ENCODE measurements at places on chromosomes 5 and 9. TPM values are rescaled to one million over a fixed set of nuclear protein-coding genes. Genes with fewer than 3 reads are reported as not detected.
A peak's percentile ranks its signal among the peaks of the same experiment; 100 is the strongest.

DNA sequence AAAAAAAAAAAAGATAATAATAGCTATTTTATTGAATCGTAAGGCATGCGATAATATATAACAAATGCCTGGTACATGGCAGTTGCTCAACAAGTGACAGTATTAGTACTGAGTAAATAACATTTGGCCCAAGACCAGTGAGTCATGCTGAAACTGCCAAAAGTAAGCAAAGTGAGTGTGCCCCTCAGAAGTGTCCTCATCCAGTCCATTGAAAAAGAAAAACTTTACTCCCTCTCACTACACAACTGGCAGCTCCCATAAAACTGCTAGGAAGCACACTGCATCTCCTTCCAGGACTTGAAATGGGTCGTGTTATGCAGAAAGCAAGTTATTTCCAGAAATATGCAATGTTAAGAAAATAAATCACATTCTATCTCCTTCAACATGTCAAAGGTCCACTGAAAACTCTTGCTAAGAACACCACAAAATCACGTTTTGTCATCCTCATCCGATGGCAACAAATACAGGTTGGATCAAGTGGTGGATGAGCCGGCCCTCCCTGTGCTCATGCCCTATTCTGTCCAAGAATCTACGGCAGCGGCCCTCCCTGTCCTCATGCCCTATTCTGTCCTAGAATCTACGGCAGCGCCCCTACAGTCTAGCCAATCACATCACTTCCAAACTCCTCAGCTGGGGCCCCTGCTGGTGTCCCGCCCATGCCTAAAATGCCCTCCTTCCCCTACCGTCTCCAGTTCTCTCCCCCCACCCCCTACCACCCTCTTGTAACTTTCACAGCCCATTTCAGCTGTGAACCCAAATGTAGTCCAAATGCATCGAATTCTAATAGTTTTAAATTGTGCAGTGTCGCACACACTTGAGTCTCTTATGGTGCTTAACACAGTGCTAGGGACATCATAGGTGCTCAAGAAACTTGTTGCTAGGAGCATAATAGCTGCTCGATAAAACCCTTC is 12.5 kb downstream of the PTCH1 start:
- H3K4me3 ChIP-seq: 0 out of 2 replicates have a peak overlapping the region, but pooled peaks have one; percentile 93
- H3K36me3 ChIP-seq: no peaks in the 10 kb centered on the region
- no peaks in the 10 kb centered on the region for H3K27me3 ChIP-seq
- peaks cover 39% of the 10 kb centered on the region for H3K4me1 ChIP-seq
- peak overlapping the region; percentile 39 for H3K27ac ChIP-seq

DNA sequence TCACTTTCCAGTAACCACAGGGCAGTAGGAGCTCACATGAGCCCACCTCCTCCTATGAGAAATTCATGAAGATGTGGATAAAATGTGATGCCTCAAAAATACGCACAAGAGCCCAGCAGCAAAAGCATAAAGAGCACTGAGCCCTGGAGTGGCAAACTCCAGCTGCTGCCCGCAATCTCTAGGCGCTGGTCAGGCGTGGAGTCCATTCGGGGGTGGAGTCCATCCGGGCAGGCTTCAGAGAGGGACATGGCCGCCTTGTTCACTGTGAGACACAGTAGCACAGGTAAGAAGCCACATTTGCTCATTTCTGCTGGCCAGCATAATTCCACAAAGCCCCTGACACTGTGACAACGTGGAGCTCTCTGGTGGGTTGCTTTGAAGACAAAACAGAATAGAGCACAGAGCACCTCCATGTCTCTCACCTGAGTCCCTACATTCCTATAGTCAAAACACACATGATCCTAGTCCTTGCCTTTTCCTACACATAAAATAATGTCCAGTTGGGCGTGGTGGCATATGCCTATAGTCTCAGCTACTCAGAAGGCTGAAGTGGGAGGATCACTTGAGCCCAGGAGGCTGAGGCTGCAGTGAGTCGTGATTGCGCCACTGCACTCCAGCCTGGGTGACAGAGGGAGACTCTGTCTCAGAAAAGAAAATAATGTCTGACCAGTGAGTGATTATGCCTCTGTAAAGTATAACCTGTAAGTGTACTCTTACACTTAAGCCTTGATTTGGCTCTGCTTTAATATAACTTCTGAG is 365.2 kb downstream of the GADD45G start:
- no peaks in the 10 kb centered on the region for H3K36me3 ChIP-seq
- no peak overlapping the region for H3K4me3 ChIP-seq
- no peaks in the 10 kb centered on the region for H3K27me3 ChIP-seq
- no peak overlapping the region for H3K27ac ChIP-seq
- H3K4me1 ChIP-seq: peaks cover 13% of the 10 kb centered on the region

DNA sequence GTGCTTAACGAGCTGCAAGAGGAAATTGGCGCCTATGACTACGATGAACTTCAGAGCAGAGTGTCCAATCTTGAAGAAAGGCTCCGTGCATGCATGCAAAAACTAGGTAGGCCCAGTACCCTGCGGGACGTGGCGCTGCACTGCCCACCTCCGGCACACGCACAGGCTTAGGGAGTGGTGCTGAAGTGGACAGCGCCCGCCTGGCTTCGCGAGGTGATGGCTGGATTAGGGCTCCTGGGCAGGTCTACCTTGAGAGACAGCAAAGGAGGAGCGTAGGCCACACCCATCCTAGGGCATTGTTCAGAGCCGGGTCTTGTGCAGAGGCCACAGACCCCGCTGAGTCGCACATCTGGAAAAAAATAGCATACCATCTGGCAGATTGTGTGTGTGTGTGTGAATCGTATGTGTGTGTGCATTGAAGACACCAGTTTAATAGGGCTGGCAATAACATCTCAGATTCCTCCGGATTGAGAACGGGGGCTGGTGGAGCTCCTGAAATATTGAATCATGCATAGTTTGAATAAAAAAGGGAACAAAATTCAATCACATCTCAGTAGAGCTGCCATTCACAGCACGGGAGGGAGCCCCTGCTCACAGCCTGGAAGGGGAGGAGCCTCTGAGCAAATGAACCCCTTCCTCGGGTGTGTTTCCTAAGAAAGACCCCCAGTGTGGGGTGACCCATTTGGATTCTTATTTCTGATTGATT is 11.1 kb downstream of the OLFM1 start:
- H3K27ac ChIP-seq: no peak overlapping the region
- no peak for DNase-seq
- no peaks in the 10 kb centered on the region for H3K4me1 ChIP-seq
- peaks cover 2% of the 10 kb centered on the region for H3K27me3 ChIP-seq

DNA sequence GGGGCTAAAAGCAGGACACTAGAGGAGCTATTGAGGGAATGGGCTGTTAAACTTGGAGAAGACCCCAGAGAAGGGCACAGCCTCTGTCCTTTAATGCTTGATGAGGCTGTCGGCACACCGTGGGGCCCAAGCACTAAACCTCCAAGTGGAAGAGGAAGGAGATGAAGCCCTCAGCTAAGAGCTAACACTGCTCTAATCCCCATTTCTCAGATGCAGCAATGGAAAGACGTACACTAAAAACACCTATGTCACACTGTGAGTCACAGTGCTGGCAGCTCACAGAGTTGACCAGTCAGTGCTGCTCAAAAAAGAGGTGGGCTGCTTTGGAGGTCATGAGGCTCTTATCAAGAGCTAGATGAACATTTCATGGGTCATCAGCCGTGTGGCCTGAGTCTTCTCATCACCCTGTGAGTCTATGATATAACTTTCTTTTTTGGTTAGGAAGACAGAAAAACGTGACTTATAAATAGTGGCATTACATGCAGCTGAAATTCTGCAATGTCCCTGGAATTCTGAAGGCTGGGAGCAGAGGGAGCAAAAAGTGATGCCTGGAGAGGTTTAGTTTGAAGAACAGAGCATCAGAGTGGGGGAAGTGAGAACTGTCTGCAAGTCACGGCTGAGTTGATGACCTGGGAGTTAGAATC is 21.5 kb downstream of the TNFSF8 start:
- no peaks in the 10 kb centered on the region for H3K27me3 ChIP-seq
- H3K36me3 ChIP-seq: no peaks in the 10 kb centered on the region

GRCh38 chr5:31377274-31377946 is 154.5 kb downstream of the DROSHA start:
- H3K36me3 ChIP-seq: no peaks in the 10 kb centered on the region
- no peaks in the 10 kb centered on the region for H3K4me1 ChIP-seq
- H3K27ac ChIP-seq: no peak overlapping the region
- no peak for DNase-seq

GRCh38 chr9:128999581-129000206 is 28.4 kb downstream of the SH3GLB2 start:
- no peaks in the 10 kb centered on the region for H3K4me1 ChIP-seq
- no peak overlapping the region for H3K27ac ChIP-seq
- no peak overlapping the region for H3K4me3 ChIP-seq

- no peak overlapping the region for H3K4me3 ChIP-seq
- H3K36me3 ChIP-seq: peaks cover 9% of the 10 kb centered on the region
- no peak overlapping the region for H3K27ac ChIP-seq
Observed at GRCh38 chr5:71633255-71634155, 46.4 kb downstream of the MCCC2 start.

DNA sequence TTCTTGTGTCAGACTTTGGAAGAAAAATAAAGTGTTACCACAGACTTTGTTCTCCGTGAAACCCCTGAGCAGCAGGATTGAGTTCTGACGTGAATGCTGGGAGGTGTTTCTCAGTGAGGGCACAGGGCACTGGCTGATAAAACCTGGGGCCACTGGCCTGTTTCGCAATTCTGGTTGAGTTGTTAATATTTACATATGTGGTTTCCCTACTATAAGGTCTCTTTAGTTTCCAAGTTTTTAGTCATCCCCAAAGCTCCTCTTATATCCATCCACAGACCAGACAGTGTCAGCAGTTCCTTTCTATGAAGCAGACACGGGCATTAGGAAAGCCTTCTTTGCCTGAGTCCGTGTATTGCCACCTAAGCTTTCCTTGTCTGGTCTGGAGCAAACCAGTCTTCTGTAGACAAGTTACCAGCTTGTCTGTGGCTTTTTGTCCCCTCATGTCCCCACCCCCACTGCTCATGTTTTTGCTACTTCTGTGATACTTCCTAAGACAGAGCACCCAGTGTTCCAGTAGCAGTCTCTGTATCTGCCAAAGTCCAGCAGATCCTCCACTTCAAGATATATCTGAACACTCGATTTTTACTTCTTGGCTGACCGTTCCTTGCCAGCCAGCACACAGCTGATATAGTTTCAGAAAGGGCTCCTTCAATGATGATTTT is 42.0 kb downstream of the ACO1 start:
- peaks cover 7% of the 10 kb centered on the region for H3K36me3 ChIP-seq
- H3K4me3 ChIP-seq: no peak overlapping the region
- peak; percentile 92 for DNase-seq
- no peaks in the 10 kb centered on the region for H3K27me3 ChIP-seq
- peak overlapping the region; percentile 88 for H3K27ac ChIP-seq
- peaks cover 53% of the 10 kb centered on the region for H3K4me1 ChIP-seq

GRCh38 chr9:113499153-113499875 is 35.8 kb downstream of the RGS3 start:
- no peak overlapping the region for H3K27ac ChIP-seq
- H3K36me3 ChIP-seq: peaks cover 3% of the 10 kb centered on the region
- H3K4me3 ChIP-seq: no peak overlapping the region
- H3K4me1 ChIP-seq: peaks cover 28% of the 10 kb centered on the region
- H3K27me3 ChIP-seq: no peaks in the 10 kb centered on the region
- no peak for DNase-seq

PCDHGA8 gene
- 0.08 TPM for total RNA-seq

ORM2 gene
- 283 TPM for total RNA-seq

SLC25A48 gene
- 4.5 TPM for total RNA-seq

ARAP3 gene
- not detected for total RNA-seq
